ENCODE measurements at places on chromosomes 1 and 21.
A peak's percentile ranks its signal among the peaks of the same experiment; 100 is the strongest.

DNA sequence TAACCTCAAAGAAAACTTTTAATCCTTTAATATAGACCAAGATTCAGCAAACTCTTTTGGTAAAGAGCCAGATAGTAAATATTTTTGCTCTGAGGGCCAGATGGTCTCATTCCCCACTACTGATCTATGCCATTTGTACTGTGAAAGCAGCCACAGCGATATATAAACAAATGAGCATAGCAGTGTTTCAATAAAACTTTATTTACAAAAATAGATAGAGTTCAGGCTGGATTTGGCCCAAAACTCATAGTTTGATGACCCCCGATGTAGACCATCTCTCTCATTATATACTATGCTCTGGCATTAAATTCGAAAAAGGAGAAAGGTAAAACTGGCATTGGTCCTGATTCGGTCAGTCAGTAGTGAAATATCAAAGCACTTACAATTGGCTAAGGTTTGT is 195.8 kb upstream of the NRIP1 start:
- DNase-seq: no peak

- DNase-seq: no peak
These were observed 226.9 kb downstream of the TGFB2 start for GRCh38 chr1:218572050-218572449.

DNA sequence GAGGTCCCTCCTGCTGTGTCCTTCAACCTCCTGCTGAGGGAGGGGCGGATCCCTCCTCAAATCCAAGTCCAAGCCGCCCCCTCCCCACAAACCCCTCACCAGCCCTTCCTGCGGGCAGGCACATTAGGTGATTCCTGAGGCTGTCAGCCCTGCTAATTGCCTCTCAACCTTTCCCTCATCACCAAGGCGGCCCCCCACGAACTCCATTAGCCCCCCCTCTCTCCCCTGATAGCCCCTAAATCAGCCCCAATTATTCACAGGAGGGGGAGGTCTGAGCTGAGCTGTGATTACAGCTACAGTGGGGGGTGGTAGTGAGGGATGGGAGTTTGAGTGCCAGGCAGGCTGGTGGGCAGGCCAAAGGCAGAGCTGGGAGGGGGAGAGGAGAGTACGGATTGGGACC is 5.8 kb upstream of the PEAR1 start:
- DNase-seq: no peak

- DNase-seq: no peak
These were observed 173.8 kb downstream of the ETS2 start for GRCh38 chr21:38979271-38980121.

GRCh38 chr21:44349847-44350772 is 3.3 kb upstream of the TRPM2 start:
- no peak for DNase-seq

GRCh38 chr1:25675729-25676476 is 59.3 kb downstream of the MAN1C1 start:
- DNase-seq: peak; percentile 59

DNA sequence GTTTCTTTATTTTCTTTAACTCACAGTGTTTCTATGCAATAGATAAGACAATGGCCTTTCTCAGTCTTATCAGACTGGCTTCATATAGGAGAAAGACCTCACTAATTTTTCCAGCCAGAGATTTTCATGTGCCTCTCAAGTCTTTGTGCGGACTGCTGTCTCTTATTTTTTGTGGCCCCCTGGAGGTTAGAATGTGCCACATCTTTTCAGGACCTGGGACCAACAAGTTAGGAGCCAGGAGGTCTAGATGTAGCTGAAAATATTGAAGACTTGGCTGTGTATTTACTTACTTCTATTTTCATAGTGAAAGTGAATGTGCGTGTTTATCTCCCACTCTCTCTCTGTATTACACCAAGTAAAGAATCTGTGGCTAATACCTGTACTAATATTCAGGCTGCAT is 42.1 kb upstream of the CFHR3 start:
- no peak for DNase-seq

DNA sequence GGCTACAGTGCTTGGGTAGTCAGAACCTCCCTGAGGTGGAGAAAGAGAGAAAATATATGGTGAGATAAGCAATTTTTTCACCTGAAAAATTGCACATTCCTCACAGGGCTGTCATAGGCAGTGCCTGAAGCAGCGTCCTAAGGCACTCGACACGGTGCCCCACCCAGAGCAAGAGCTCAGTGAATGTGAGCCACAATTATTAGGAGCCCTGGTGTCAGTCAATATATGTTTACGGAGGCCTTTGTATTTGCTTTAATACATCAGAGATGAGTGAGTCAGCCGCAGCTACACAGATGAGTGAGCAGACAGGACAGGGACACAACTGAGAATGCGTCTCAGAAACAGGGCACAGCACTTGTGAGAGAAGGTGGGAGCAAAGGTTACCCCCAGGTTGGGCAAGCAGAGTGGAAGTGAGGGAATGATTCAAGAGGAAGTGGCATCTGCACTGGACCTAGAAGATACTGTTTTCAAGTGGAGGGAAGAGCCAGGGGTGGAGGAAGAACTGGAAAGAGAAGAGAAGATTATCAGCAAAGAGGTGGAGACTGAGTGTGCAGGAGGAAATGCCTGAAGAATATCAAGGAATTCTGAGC is 5.2 kb upstream of the PIGC start:
- no peak for DNase-seq

DNA sequence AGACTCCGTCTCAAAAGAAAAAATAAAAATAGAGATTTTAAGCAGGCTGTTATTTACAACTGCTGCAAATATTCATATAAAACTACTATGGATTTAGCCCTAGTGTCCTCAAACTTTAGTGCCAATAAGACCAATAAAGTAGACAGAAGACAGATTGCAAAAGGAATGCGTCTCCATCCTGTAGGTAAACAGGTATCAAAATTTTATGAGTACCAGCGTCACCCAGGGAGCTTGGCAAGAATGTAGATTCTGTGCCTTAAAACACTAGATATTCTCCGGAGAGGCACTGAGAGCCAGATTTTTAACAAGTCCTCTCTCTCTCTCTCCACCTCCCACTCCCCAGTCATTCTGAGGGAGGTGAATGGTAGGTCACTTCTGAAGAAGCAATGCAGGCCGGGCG is 18.4 kb downstream of the SMYD3 start:
- DNase-seq: no peak

DNA sequence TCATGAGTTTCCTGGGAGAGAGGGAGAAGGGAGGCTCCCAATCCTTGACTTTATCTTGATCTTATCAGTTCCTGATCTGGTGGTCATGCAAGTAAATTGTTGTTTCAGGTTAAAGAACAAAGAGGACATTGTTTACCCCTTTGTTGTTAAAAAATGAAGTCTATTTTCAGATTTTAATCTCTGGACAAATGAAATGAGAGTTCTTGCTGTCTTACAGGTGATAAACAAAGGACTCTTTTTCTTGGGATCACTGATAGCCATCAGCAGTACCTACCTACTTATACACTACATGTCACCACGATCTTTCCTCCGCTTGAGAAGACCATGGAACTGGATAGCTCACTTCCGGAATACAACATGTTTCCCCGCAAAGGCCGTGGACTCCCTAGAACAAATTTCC is 48.4 kb downstream of the CHML start:
- no peak for DNase-seq

GRCh38 chr1:10173582-10173981 is 36.8 kb upstream of the KIF1B start:
- DNase-seq: no peak

GRCh38 chr21:43944078-43944633 is 68.0 kb upstream of the TRAPPC10 start:
- DNase-seq: no peak

GRCh38 chr21:44952929-44953627 is 13.2 kb downstream of the SLX9 start:
- no peak for DNase-seq

- no peak for DNase-seq
These were observed 264.9 kb downstream of the DYRK1A start for GRCh38 chr21:37631319-37632117.

DNA sequence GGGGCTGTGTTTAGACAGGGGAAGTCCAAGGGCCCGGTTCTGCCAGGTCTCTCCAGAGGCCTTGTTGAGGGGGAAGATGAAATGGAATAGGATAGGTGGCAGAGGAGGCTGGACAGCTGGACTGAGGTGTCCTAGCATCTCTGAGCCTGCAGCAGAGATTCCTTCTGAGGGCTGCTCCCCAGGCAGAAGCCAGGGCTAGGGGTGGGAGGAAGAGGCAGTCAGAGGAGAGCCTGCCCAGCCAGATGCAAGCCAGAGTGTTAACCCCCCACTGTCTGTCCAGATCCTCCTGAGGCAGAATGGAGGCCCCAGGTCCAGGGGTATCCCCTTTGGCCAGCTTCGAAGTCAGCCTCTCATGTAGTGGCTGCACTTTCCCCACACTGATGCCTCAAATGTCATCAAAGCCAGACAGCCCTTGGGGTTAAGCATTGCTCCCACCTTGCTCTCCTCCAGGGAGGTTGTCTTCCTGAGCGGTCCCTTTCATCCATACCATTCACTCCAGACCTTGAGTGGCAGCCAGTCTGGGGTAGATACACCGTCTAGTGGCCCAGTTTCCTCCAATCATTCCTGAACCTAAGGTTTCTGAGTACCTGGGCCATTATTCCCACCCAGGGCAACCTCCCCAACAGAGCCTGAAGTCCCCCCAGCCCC is 1.7 kb downstream of the CSF1 start:
- DNase-seq: no peak

DNA sequence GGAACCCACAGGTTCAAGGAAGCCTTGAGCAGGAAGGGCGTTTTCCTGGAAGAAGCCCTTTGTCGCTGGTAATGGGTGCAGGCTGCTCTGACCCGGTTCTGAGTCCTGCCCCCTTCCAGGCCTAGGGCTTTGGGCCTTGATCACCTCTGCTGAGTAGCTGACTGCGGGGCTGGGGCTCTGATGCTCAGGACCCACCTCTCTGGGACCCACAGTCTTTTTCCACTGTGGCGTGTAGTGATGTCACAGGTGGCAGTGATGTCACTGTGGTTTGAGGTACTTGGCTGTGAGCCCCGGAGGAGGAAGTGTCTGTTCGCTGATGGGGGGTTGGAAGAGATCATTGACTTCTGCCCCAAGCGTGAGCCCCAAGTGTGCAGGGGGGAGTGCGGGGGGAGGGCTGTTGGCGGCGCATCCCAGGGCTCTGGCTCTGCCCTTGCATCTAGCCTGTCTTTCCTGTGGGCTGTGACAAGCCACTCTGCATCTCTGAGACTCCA is 6.9 kb downstream of the TNFRSF1B start:
- peak; percentile 65 for DNase-seq

- no peak for DNase-seq
These were observed 29.0 kb downstream of the SPATA6 start for GRCh38 chr1:48442864-48443619.

GRCh38 chr1:164726235-164726634 is 167.3 kb downstream of the PBX1 start:
- no peak for DNase-seq

- DNase-seq: no peak
These were observed 79.8 kb downstream of the OMA1 start for GRCh38 chr1:58466630-58467241.

- DNase-seq: no peak
These were observed 696.6 kb upstream of the BRINP3 start for GRCh38 chr1:191174298-191174697.

- no peak for DNase-seq
These were observed 21.2 kb upstream of the USP1 start for GRCh38 chr1:62415687-62416086.

DNA sequence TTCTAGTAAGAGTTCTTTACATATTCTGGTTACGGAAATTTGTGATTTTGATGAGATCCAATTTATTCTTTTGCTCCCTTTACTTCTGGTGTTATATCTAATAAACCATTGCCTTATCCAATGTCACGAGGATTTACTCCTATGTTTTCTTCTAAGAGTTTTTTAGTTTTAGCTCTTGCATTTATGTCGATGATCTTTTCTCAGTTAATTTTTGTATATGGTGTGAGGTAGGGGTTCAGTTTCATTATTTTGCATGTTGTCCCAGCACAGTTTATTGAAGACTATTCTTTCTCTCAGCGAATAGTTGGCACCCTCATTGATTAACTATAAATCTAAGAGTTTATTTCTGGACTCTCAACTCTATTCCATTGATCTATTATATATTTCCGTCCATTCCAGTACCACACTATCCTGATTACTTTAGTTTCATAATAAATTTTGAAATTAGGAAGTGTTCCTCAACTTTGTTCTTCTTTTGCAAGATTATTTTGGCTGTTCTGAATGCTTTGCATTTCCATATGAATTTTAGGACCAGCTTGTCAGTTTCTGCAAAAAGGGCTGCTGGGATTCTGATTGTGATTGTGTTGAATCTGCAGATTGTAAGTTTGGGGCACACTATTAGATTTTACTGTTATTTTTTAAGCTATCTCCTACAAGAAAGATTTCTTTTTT is 4.0 kb downstream of the KDM1A start:
- no peak for DNase-seq

DNA sequence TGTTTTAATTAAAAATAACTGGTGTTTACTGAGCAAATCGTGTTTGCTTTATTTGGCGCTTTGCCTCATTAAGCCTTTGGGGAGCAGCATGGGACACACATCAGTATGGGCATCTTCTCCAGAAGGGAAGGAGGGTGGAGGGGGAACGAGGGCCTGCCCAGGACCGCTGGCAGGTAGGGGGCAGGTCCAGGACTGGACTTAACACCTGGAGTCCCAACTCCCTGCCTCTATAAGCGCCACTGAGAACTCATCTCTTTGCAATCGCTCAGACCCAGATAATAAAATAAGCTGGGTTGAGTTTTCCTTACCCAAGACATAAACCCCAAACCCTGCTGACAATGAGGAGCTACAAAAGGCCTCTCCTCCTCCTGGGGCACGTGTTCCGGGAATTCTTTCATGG is 15.1 kb downstream of the ABCG1 start:
- DNase-seq: no peak

- no peak for DNase-seq
These were observed 109.4 kb downstream of the NAV1 start for GRCh38 chr1:201648066-201648906.

DNA sequence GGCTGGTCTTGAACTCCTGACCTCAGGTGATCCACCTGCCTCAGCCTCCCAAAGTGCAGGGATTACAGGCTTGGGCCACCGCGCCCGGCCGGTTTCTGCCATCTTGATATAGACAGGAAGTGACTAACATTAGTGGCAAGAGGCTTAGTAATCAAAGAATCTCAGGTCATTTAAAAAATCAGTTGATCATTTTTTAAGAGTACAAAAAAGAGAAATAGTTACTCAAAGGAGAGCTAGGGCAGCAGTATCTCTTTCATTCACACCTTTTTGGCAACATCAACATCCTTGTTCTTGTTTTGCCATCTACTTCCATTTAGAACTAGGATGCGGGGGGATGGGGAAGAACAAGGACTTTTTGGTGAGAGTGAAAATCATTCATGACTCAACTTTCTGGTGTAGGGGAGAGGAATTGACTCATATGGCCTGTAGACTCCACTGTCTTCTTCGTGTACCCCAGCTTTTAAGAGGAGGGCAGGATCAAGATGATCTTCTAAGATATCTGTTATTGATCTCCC is 8.8 kb downstream of the FCRLB start:
- DNase-seq: no peak

GRCh38 chr1:10815858-10816195 is 19.4 kb upstream of the CASZ1 start:
- DNase-seq: no peak
